Fibroblast of lung (primary cell): ENCODE measurements at places on chromosomes 2 and 18.

- no peak for DNase-seq
These were observed 19.0 kb upstream of the EML4 start for GRCh38 chr2:42150159-42150558.

DNA sequence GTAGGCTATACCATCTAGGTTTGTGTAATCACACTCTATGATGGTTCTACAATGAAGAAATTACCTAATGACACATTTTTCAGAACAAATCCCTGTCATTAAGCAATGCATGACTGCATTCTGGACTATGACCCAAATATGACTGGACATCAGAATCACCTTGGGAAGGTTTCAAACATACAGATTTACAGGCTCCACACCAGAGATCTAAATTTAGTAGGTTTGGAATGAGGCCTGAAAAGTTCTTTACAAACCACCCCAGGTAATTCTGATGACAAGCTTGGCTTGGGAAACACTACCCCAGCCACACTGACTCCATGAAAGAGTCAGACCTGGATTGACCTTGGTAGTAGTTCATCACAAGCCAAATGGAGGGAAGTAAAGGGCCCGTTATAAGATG lies 52.2 kb upstream of the NFE2L2 start:
- no peak for DNase-seq

DNA sequence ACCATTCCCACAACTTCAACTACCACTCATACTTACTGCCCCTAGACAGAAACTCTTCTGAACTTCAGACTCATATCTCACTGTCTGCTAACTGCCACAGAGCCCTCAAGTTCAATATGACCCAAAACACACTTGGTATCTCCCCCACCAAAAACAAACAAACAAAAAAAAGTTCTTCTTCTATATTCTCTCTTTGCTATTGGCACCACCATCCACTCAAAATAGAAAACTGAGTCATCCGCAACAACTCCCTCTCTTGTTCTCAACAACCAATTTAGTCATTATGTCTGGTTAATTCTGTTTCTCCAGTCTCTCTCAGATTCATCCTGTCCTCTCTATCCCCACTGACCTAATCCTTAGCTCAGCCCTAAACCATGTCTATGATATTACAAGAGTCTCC lies 7.2 kb upstream of the DCTN1 start:
- no peak for DNase-seq

GRCh38 chr2:38440655-38441054 lies 63.6 kb upstream of the ATL2 start:
- no peak for DNase-seq

GRCh38 chr18:48019557-48020325 lies 89.3 kb upstream of the SMAD2 start:
- no peak for DNase-seq

DNA sequence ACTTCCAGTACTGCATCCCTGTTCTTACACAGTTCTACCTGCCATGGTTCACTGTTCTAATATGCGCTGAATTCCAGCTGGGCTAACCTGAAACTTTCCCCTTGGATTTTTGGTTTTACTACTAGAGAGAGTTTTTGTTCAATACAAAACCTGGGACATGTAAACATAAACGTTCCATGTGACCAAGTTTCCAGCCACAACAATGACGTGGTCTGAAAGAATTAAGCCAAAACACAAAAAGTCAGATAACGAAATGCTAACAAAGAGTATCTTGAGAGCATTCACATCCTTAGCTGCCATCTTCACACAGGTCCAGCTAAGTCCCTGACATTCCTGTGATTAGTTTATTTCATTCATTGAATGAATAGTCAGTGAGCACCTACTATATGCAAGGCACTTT lies 467.0 kb upstream of the PKDCC start:
- DNase-seq, result peak; percentile 1

GRCh38 chr2:236157366-236157765 lies 10.8 kb downstream of the GBX2 start:
- peak; percentile 65 for DNase-seq

GRCh38 chr18:47756364-47757016 lies 174.0 kb downstream of the SMAD2 start:
- DNase-seq, result peak; percentile 43

GRCh38 chr2:213150315-213151097 lies 906 bp downstream of the IKZF2 start:
- peak; percentile 13 for DNase-seq

GRCh38 chr2:11746807-11747459 lies 501 bp downstream of the LPIN1 start:
- peak; percentile 33 for DNase-seq

- DNase-seq, result peak; percentile 12
These were observed 122.7 kb downstream of the LAMA1 start for GRCh38 chr18:6994771-6995430.

DNA sequence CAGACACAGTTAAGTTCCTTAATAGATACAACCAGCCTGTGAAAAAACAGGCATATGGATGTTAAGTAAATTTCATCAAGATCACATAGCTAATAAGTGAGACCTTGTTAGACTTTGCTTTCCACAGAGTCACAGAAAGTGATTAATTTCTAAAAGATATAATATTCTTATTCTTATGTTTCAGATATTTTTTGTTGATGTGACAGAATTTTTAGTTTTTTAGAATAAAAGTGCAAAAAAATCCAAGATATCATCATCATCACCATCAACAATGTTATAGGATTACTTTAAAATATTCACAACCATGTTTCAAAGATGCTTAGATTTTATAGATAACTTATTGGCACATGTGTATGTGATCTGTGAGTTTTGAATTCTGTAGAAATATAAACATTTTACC lies 132.3 kb upstream of the ITGA4 start:
- DNase-seq, result no peak

DNA sequence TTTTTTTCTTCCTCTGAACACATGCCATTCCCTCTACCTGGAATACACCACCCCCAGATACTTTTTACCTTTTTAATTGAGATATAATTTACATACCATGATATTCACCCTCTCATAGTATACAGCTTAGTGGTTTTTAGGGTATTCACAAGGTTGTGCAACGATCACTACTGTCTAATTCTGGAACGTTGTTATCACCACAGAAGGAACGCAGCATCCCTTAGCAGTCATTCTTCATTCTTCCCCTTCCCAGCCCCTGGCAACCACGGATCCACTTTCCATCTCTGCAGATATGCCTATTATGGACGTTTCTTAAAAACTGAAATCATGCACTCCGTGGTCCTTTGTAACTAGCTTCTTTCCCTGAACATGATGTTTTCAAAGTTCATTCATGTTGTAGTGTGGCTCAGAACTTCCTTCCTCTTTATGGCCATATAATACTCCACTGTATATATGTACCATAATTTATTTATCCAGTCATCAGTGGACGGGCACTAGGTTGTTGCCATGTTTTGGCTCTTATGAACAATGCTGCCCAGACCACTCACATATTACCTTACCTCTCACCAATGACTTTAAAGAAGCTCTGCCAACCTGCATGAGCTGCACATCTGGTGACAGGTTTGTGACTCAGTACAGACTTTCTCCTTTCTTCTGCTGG lies 168.9 kb downstream of the CTIF start:
- DNase-seq, result no peak

DNA sequence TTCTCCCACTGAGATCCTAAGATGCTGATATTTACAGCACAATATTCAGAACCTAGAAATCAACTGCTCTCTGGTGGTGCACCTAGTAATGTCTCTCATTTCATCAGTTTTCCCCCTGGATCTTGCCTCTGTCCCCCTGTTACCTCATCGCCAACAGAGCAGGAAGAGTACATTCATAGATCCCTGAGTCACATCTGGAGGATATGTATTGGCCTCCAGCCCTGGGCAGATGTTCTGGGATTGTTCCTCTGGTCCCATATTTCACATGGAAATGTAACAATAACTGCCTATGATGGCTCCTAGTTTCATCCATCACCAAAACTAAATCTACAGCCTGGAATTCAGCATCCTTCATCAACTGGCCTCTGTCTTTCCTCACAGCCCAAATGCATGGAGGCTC lies 278.8 kb upstream of the SLC14A2 start:
- DNase-seq, result no peak

DNA sequence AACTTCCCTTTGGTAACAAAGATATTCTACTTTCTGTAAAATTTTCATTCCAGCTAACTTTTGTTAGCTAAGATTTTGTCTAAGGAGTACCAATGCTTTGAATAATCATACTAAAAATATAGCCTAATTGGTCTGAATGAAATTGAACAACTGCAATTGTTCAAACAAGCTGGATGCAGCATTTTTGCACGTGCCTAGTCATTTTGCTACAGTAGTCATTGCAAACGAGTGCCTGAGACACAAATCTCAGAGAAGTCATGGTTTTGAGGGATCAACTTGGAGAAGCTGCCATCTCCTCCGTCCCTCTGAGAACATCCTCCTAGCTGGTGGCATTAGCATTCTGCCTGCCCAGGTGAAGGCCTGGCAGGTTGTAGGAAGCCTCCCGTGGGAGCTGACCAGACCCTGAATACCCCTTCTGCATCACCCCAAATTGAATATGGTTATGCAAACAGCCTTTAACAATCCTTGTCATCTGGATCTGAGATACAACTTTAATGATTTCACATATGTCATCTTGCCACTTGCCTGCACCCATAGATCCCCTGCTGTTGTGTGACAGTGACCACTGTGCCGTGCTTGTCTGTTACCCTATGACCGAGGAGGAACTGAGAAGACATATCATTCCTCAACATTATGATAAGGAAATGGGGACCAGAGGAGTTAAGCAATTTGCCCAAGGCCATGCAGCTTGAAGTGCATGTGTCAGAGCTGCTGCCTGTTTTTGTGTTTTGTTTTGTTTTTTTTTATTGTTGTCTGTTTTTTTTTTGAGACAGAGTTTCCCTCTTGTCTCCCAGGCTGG lies 29.1 kb upstream of the MGAT4A start:
- DNase-seq, result no peak

GRCh38 chr18:80190311-80190710 lies 57.0 kb downstream of the PARD6G start:
- DNase-seq, result no peak

GRCh38 chr18:55515941-55516710 lies 71.9 kb downstream of the TCF4 start:
- DNase-seq, result no peak

GRCh38 chr18:40821596-40822243 lies 1133.3 kb upstream of the PIK3C3 start:
- no peak for DNase-seq

GRCh38 chr2:68426848-68427579 lies 40.1 kb downstream of the FBXO48 start:
- peak; percentile 81 for DNase-seq

DNA sequence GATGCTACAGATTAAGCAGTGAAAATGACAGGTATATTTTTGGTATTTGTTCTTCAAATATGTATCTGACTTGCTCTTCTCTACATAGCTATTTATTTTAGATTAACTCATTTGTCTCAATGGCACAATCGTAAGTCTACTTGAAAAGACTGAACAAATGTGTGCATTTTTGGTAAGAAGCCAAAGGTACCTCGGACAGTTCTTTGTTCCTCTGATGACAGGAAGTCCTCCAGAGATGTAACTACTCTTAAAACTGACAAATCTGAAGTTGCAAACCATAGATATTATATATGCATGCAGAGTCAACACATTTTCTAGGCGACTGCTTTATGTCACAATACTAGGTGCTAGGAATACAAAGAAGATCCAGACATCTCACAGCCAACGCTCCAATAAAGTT lies 36.7 kb downstream of the NDUFAF7 start:
- DNase-seq, result no peak

DNA sequence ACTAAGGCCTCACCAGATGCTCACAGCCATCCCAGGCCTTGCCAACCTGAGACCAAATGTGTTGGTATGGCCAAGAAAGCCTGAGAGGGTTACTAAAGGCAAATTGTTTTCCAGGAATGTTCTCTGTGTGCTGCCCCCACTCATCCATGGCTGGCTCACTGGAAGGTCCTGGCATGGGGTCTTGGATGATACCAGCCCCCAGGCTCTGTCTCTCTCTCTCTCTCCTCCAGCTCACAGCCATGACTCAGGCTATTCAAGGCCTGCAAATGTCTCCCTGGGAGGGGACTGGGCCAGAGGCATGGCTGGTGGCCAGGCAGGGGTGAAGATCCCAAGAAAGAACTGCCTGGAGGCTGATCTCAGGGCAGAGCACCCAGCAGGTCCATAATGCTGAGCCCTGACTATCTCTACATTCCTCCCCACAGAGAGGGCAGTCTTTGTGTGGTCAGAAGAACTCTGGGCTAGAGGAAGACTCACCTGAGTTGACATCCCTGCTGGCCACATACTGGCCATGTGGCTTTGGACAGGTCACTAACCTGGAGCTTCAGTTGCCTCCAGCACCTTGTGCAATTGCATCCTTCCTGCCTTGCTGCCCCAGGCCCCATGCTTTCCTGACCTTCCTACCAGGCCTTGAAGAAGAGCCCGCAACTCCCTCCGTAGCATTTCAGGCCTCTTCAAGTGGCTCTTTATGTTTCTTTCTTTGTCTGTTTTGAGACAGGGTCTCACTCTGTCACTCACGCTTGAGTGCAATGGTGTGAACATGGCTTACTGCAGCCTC lies 150.4 kb downstream of the ZFP36L2 start:
- DNase-seq, result peak; percentile 82

- no peak for DNase-seq
These were observed 380.0 kb upstream of the ACVR2A start for GRCh38 chr2:147464737-147465357.

DNA sequence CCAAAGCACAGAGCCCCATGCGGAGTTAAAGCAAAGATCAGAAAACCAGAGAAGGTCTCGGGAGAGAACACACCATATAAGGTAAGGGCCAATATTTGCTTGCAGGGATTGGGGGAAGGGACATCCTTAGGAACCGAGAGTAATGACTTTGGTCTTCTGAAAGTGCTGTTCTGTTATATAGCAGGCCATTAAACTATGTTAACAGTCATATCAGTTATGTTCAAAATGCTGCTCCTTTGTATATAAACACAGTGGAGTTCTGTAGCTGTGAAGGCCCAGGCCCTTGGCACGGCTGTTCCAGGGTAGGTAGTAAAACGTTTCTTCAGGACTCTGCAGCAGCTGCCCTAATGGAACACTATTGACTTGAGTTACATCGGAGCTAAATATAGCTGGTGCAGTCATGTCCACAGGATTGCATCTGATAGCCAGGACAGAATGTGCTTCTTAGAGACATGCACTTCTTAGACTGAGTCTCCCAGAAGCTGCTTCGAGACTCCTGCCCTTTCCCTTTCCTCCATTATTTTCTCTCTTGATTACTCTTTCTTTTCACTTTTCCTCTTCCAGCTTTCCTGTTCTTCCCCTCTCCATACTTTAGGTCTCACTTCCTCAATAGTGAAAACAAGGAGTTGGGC lies 122.4 kb downstream of the SETBP1 start:
- DNase-seq, result peak; percentile 75

DNA sequence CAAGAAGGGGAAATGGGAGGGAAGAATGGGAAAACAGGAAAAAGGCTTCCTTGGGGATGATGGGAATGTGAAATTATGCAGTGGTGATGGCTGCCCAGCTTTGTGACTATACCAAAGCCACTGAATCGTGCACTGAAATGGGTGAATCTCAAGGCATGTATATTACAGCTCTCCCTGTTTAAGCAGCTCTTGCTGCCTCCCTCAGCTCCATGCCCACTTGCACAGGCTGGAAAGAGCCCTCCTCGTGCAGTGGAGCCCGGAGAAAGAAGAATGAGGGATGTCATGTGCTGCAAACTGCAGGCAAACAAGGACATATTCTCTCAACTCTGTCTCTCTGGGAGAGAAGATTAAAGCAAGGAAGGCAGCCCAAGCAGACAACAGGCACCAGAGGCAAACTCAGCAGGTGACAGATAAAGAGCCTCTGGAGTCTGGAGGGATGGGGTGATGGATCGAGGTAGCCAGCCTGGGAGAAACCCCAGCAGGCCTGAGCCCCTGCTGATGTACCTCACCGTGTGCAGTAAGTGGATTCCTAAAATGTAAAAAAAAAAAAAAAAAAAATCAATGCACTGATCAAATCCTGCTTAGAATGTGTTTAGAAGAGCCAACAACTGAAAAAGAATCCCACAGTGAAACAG lies 62.4 kb upstream of the SLC66A3 start:
- no peak for DNase-seq
